Mesendoderm (in vitro differentiated cells): ENCODE measurements at places on chromosomes 4 and X.

GRCh38 chrX:119738742-119739141 lies 19.6 kb upstream of the SOWAHD start:
- no peaks in the 10 kb centered on the region for H3K27me3 ChIP-seq
- no peak for DNase-seq
- H3K4me1 ChIP-seq, result no peaks in the 10 kb centered on the region
- no peak overlapping the region for H3K27ac ChIP-seq
- no peak overlapping the region for H3K4me3 ChIP-seq
- H3K36me3 ChIP-seq, result no peaks in the 10 kb centered on the region

DNA sequence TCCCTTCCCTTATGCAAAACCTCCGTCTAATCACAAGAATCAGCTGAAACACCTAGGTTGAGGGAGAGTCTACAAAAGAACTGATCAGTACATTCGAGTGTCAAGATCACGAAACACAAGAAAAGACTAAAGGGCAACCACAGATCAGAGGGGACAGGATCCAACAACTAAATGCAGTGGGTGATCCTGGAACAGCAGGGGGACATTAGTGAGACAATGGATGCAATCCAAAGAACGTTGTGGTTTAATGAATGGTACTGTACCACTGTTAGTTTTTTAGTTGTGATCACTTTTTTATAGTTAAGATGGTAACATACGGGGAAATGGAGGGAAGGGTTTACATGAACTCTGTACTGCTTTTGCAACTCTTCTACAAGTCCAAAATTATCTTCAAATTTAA lies 79.2 kb downstream of the RELL1 start:
- H3K36me3 ChIP-seq, result no peaks in the 10 kb centered on the region
- DNase-seq, result peak; percentile 23
- no peak overlapping the region for H3K27ac ChIP-seq
- H3K4me1 ChIP-seq, result no peaks in the 10 kb centered on the region
- no peak overlapping the region for H3K4me3 ChIP-seq

- no peak overlapping the region for H3K27ac ChIP-seq
- no peaks in the 10 kb centered on the region for H3K27me3 ChIP-seq
- H3K4me1 ChIP-seq, result no peaks in the 10 kb centered on the region
- H3K4me3 ChIP-seq, result no peak overlapping the region
These were observed 58.4 kb upstream of the FGF13 start for GRCh38 chrX:138769918-138770317.

GRCh38 chrX:105328773-105329172 lies 108.3 kb upstream of the TEX13A start:
- no peak for DNase-seq
- H3K4me1 ChIP-seq, result no peaks in the 10 kb centered on the region
- no peak overlapping the region for H3K4me3 ChIP-seq
- no peaks in the 10 kb centered on the region for H3K36me3 ChIP-seq
- no peaks in the 10 kb centered on the region for H3K27me3 ChIP-seq
- no peak overlapping the region for H3K27ac ChIP-seq

GRCh38 chrX:18075603-18076002 lies 145.1 kb downstream of the BEND2 start:
- H3K36me3 ChIP-seq, result no peaks in the 10 kb centered on the region
- H3K27ac ChIP-seq, result no peak overlapping the region
- H3K27me3 ChIP-seq, result no peaks in the 10 kb centered on the region
- no peaks in the 10 kb centered on the region for H3K4me1 ChIP-seq
- no peak overlapping the region for H3K4me3 ChIP-seq

GRCh38 chr4:152531479-152531878 lies 4.4 kb downstream of the FBXW7 start:
- no peaks in the 10 kb centered on the region for H3K27me3 ChIP-seq
- DNase-seq, result no peak
- no peaks in the 10 kb centered on the region for H3K36me3 ChIP-seq
- H3K4me3 ChIP-seq, result no peak overlapping the region
- no peaks in the 10 kb centered on the region for H3K4me1 ChIP-seq
- H3K27ac ChIP-seq, result no peak overlapping the region

DNA sequence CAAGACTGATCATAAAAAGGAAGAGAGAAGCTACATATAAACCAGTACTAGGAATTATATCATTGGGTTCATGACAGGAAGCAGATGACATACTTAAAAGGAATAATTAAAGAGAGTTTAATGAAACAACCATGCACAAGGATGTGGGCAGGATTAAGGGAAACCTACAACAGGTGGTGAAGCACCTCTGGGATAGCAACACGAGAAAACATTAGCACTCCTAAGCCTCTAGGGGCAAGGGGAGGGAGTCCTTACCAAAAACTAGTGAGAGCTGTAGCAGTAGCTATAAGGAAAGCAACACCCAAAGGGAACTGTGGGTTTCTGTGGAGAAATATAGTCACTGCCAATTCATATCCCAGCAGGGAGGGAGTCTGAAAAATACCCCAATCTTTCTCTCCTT lies 7.2 kb upstream of the THOC2 start:
- H3K27me3 ChIP-seq, result no peaks in the 10 kb centered on the region
- H3K4me3 ChIP-seq, result no peak overlapping the region
- DNase-seq, result peak; percentile 8

GRCh38 chrX:155134255-155134654 lies 62.9 kb downstream of the BRCC3 start:
- DNase-seq, result no peak
- H3K36me3 ChIP-seq, result no peaks in the 10 kb centered on the region
- H3K4me1 ChIP-seq, result no peaks in the 10 kb centered on the region
- H3K4me3 ChIP-seq, result no peak overlapping the region

- peak; percentile 44 for DNase-seq
- no peak overlapping the region for H3K4me3 ChIP-seq
- no peak overlapping the region for H3K27ac ChIP-seq
- no peaks in the 10 kb centered on the region for H3K36me3 ChIP-seq
- H3K4me1 ChIP-seq, result no peaks in the 10 kb centered on the region
- H3K27me3 ChIP-seq, result no peaks in the 10 kb centered on the region
These were observed 23.7 kb upstream of the CASK start for GRCh38 chrX:41946989-41947612.
